Nasal cavity respiratory epithelium epithelial cell of viscerocranial mucosa (primary cell): ENCODE measurements at places on chromosomes 2 and 18. TPM values are rescaled to one million over a fixed set of nuclear protein-coding genes. Genes with fewer than 3 reads are reported as not detected.

The CKAP2L gene
- 0.07 and 0.34 TPM in 2 replicates for total RNA-seq

The RAB11FIP5 gene
- 23.6 and 44.9 TPM in 2 replicates for total RNA-seq

The AMER3 gene
- total RNA-seq: not detected in 2 replicates

The PIEZO2 gene
- 0.07 TPM in 1 of 2 replicates, not detected in the other for total RNA-seq

The PRKAG3 gene
- total RNA-seq: not detected in 2 replicates

The ABHD3 gene
- total RNA-seq: 10.6 and 14.2 TPM in 2 replicates

The SERPINB11 gene
- under 0.01 and 0.93 TPM in 2 replicates for total RNA-seq

The AGAP1 gene
- 19.5 and 30.0 TPM in 2 replicates for total RNA-seq

The PRKCE gene
- total RNA-seq: 8.5 and 14.7 TPM in 2 replicates

The ACADL gene
- under 0.01 and 1.00 TPM in 2 replicates for total RNA-seq

The CRYGD gene
- total RNA-seq: not detected in 2 replicates

The PLA2R1 gene
- 2.7 and 10.0 TPM in 2 replicates for total RNA-seq

The MYOM1 gene
- 0.68 and 0.85 TPM in 2 replicates for total RNA-seq

The AKAIN1 gene
- total RNA-seq: not detected in 2 replicates

The PSMA8 gene
- total RNA-seq: not detected in 2 replicates

The CDH19 gene
- under 0.01 TPM in 1 of 2 replicates, not detected in the other for total RNA-seq

The CNTNAP5 gene
- not detected in 2 replicates for total RNA-seq

The CYP27C1 gene
- 0.34 and 0.36 TPM in 2 replicates for total RNA-seq

The KIF1A gene
- total RNA-seq: 0.07 TPM in 1 of 2 replicates, not detected in the other

The REG3A gene
- total RNA-seq: not detected in 2 replicates
